ENCODE measurements at places on chromosomes 3 and 15. TPM values are rescaled to one million over a fixed set of nuclear protein-coding genes. Genes with fewer than 3 reads are reported as not detected.

DNA sequence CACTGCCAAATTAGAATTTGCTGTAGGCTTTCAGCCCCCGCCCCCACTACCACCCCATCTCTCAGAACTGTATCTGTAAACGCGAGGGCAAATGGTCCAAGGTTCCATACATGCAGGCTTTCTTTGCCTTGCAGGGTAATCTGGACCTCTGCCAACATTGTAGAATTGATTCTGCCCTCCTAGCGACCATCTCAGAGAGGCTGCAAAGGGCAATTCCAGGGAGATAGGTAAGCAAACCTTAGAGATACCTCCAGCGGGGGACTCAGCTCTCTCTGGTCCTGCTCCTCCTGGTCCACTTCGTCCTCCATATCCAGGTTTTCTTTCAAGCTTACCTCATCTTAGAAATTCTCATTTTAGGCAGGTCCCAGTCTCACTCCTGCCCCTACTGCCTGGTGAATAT is 64.4 kb downstream of the SLMAP start:
- no peak for DNase-seq

- DNase-seq = no peak
Observed at GRCh38 chr15:91849180-91849579, 4.3 kb upstream of the SLCO3A1 start.

- no peak for DNase-seq
Observed at GRCh38 chr3:30469133-30469532, 137.3 kb upstream of the TGFBR2 start.

DNA sequence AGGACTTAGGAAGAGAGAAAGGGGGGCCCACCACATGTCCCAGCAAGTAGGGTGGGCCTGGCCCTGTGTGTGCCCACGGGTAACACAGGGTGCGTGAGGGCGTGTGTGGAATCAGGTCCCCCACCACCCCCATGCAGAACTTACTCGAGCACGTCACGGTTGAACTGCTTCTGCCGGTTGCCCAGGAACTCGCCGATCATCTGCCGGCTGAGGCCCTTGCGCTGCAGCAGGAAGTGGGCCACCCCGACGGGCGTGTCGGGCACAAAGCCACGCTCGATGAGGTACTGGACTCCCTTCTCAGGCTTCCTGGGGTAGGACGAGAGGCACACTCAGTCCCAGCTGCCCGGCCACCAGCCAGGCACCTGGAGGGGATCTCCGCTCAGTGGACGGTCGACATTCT is 83.1 kb upstream of the RPL32 start:
- DNase-seq = no peak

DNA sequence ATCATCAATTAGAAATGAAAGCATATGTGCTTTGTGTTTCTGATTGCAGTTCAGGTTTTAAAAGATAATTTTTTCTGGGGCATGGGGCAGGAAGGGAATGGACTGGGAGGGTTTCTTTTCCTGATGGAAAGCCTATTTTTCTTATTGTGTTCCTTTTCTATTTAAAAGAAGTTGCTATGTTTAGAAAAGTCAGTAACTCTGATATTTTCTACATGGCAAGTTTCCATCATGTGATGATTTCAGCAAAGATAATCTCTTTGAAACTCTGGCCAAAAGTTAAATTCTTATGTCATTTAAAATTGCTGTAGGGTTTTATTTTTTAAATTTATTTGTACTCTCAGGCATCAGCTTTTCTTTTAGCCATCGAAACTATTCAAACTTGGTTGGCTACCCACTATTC is 601.2 kb downstream of the FOXP1 start:
- DNase-seq = no peak

Gene A4GNT
- polyA plus RNA-seq = not detected
